Activated T-helper 9 cell treated with anti-CD3 and anti-CD28 coated beads, Interleukin-2, amount 50 U/mL, for 16 hours (primary cell): ENCODE measurements at places on chromosomes 1 and 21.
A peak's percentile ranks its signal among the peaks of the same experiment; 100 is the strongest.

DNA sequence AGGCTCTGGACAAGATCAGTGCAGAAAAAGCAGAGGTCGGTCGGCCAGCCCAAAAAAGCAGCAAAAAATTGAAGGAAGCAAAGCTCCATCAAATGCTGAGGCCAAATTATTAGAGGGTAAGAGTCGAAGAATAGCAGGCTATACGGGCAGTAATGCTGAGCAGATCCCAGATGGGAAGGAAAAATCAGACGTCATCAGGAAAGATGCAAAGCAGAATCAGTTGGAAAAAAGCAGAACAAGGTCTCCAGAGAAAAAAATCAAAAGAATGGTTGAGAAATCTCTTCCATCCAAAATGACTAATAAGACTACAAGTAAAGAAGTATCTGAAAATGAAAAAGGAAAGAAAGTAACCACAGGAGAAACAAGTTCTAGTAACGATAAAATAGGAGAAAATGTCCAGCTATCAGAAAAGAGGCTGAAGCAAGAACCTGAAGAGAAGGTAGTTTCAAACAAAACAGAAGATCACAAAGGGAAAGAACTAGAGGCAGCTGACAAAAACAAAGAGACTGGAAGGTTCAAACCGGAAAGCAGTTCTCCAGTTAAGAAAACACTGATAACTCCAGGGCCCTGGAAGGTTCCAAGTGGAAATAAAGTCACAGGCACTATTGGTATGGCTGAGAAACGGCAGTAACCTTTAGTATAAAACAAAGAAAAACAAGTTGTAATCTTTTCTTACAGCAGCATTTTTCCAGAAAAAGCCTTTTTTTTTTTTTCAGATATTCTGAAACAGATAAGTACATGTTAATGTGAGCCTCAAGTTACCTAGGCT is 75.7 kb downstream of the PHTF1 start:
- DNase-seq: no peak

DNA sequence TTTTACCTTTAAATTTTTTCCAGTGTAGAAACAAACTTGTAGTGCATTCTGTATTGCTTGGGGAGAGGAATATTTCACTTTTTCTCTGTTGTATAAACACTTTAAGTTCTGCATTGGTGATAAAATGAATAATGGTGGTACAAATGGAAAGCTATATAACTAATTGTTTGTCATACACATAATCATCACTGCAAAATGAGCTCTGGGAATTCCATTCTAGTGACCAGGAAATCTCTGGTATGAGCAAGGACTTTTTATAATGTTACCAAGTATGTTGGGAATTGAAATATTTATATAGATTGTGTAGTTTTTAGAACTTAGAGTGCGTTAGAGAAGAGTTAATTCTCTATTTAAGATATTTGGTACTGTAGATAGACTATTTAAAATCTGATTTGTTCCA is 5.0 kb upstream of the FMN2 start:
- no peak for DNase-seq

GRCh38 chr1:71269818-71270217 is 189.0 kb upstream of the ZRANB2 start:
- no peak for DNase-seq

DNA sequence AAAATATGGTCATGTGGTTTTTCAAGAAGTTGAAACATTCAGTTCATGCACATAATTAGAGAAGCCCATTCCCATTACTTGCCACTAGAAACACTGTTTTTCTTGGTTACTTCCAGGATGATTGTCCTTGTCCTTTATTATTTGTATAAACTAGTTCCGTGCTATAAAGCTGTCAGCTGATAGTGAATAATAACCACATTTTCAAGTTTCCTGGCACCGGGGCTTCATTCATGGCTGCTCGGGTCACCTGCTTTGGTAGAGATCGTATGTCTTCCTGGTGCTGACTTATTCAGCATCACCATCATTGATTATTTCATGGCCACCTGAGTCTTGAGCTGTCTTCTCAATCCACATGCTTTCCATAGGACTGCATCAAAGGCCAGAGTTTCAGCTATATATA is 62.9 kb upstream of the ZNF326 start:
- DNase-seq: no peak

DNA sequence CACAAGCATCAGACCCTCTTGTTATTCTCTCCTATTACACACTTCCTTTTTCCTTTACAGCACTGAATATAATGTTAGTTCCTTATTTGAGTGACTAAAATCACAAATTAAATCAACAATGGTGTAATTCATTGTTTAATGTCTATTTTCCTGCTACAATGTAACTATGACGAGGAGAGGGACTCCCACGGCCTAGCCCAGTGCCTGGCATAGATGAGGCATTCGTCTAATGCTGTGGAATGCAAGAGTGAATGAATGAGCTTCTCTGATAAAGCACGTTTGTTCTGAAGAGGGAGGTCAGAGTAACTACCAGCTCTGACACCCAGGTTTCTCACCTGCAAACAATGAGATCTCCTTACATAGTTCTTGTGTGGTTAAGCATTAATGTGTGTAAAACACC is 479.4 kb downstream of the OMA1 start:
- no peak for DNase-seq

DNA sequence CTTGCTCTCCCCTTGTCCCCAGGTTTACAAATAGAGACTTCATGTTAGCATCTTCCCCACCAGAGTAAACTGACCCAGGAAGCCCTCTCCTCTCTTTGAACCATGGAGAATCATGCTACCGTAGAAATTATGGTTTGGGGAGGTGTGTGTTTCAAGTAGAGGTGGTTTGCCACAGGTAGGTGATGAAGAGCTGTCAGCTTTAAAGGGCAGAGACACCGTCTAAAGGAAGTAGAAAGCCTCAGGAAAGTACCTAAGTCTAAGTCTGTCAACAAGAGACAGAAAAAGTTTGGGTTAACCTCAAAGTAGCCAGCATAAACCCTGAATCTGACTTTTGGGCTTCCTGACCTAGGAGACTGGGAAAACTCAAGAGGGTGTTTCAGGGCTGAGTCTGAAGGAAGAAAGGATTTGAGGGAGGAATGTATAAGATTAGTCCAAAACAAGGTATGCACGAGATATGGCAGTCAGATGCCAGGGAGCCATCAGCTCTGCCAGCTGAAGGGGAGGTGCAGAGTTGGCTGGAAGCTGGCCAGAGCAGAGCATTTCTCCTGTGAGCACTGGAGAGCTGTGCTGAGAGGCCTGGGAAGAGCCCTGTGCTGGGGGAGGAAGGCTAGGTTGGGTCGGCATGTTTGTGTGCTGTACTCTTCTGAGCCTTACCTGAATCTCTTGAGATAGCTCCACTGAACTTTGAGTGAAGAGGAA is 14.3 kb downstream of the ADAMTSL4 start:
- no peak for DNase-seq

DNA sequence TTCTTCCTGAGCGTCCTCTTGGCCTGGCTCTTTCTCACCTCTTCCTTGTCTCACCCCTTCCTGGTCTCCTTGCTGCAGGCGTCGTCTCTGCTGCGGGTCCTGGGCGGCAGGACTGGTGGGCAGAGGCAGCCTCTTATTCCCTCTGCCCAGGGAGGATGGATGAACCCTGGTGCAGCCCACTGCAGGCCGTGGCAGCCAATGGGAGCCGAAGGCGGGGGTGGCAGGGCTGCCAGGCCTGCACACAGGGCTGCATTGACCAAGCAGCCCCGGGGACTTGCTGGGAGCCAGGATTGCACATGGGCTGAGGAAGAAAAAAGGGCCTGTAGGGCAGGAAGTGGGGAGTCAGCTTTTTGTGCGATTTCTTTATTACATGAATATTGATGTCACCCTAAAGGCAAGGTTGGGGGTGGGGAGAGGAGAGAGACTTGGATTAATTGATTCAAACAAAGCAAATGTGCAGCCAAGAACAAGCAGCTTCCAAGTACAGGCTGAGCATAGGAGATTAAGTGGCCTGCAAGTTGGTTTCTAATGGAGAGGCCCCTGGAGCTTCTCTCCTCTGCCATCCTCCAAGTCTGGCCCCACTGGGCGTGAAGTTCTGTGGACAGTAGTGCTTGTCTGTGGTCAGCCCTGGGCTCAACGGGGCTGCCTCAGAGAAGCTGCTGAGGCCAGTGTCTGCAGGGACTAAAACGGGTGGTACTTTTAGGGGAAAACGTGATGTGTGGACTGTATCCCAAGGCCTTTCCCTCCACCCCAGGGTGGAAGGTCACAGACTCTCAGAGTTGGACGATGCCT is at the start of gene S100B:
Gene S100B (minus strand): TSS at position 108 of the 792 bp plus-strand sequence. CDS start 2,667 bp downstream, outside the sequence.
- no peak for DNase-seq

DNA sequence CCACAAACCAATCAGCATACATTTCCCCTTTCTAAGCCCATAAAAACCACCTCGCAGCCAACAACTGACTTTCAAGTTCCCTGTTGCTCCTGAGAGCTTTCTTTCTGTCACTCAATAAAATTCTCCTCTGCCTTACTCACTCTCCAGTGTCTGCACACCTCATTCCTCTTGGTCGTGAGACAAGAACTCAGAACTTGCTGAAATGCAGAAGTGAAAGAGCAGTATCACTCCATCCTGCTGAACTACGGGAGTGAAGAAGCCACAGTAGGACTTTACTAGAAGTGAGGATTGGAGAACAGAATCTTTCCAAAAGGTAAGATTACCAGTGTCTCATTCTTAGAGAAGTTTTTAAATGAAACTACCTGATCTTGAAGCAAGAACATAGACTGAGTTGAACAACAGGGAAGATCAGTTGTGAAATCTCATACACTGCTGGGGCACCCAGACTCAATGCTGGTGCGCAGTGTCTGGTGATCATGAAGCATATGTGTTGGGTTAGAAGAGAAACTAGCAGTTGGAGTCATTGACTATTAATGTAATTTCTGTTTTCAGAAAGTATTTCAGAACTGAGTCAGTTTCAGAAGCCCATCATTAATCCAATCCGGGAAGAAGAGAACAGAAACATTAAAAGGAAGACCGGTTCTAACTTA is 726.9 kb upstream of the TMPRSS15 start:
- no peak for DNase-seq

DNA sequence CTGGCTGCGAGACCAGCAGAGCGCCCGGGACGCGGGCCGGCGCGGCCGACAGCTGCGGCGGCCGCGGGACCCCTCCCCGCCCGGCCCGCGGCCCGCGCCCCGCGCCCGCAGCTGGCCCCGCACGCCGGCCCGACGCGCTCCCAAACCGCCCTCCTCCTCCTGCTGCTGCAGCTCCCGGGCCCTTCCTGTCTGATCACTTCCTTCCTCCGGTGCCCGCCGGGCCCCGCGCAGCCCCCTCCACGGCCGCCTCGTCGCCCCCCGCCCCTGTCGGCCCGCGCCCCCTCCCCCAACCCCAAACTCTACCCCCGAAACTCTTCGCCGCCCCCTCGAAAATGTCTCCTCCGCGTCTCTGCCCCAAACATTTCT is 594 bp downstream of the LUZP1 start:
- peak; percentile 10 for DNase-seq

GRCh38 chr1:113291777-113292602 is 98.3 kb upstream of the MAGI3 start:
- no peak for DNase-seq
